ENCODE measurements at places on chromosomes 4 and X. TPM values are rescaled to one million over a fixed set of nuclear protein-coding genes. Genes with fewer than 3 reads are reported as not detected.

Gene PF4V1
- total RNA-seq: not detected

- no peak for DNase-seq
Observed at GRCh38 chr4:78534286-78534955, 17.1 kb upstream of the ANXA3 start.

DNA sequence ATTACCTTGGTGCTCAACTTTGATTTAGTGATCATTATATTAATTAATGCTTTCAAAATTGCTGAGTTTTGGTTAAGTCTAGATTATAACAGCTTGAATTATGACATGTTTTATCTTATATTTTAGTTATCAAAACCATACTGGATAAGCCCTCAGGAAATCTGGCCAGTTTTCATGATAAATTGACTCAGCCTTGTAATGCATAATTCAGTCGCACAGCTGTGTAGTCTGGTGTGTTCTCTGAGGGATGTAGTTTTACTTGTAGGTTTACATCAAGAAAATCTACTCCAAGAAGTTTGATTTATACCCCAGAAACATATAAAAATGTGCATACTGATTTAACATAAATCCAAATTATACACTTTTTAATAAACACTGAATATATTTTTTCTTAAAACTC lies 477.5 kb downstream of the SPRY1 start:
- DNase-seq: no peak

- DNase-seq: no peak
Observed at GRCh38 chr4:74087481-74087880, 11.5 kb downstream of the CXCL2 start.

DNA sequence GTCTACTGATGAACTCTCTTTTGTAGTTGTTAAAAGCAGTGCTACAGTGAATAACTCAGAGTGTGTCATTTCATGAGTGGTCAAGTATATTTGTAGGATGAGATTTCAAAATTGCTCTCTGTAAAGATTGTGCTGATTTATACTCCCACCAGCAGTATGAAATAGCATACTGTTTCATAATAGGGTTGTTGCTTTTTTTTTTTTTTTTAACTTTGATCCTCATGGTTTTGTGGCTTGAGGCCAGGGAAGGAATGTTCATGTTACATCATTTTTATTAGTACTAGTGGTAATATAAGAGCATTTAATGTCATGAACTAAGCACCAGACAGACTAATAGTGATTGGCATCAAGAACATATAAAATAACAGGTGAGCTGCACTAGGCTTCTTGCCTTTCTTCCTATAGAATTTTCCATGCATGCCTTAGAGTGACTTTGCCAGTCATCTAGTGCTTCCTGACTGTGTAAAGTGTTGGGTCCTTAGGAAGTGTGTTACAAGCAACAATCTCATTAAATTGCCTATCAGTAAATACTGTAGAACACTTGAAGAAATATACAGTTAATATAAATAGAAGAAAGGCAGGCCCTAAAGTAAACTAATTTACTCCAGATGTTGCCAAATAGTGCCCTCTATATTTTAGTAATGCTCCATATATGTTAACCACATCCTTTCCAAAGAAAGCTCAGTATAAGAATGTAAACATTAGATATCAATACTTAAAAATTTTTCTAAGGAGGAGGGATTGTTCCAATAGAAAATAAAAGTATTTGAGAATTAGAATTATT lies 38.6 kb upstream of the MSMO1 start:
- no peak for DNase-seq

DNA sequence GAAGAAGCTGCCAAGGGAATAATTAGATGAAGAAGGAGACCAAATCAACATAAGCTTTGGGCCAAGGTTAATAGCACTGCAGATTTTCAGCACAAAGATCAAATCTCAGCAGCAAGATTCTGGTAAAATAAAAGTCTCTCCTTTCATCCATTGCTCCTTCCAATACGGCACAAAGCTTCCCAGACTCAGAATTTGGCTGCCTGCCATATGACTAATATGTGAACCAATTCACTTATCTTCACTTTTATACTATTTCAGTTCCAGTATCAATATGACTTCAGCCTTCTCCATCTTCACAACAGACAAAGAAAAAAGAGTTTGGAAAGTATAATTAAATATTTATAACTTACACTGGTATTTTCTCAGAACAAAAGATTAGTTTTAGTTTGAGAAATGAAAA lies 978.3 kb upstream of the GRID2 start:
- DNase-seq: no peak

GRCh38 chr4:189656641-189657040 lies 284.0 kb upstream of the FRG1 start:
- DNase-seq: no peak

- DNase-seq: no peak
Observed at GRCh38 chrX:106698693-106699092, 27.8 kb upstream of the RNF128 start.

- no peak for DNase-seq
Observed at GRCh38 chrX:129945131-129945530, 37.3 kb upstream of the BCORL1 start.

GRCh38 chrX:29797156-29797555 lies 418.2 kb upstream of the MAGEB2 start:
- DNase-seq: no peak

Measured in left ventricle myocardium inferior (tissue), 1 donor.